ENCODE measurements at places on chromosomes 6 and 20.

DNA sequence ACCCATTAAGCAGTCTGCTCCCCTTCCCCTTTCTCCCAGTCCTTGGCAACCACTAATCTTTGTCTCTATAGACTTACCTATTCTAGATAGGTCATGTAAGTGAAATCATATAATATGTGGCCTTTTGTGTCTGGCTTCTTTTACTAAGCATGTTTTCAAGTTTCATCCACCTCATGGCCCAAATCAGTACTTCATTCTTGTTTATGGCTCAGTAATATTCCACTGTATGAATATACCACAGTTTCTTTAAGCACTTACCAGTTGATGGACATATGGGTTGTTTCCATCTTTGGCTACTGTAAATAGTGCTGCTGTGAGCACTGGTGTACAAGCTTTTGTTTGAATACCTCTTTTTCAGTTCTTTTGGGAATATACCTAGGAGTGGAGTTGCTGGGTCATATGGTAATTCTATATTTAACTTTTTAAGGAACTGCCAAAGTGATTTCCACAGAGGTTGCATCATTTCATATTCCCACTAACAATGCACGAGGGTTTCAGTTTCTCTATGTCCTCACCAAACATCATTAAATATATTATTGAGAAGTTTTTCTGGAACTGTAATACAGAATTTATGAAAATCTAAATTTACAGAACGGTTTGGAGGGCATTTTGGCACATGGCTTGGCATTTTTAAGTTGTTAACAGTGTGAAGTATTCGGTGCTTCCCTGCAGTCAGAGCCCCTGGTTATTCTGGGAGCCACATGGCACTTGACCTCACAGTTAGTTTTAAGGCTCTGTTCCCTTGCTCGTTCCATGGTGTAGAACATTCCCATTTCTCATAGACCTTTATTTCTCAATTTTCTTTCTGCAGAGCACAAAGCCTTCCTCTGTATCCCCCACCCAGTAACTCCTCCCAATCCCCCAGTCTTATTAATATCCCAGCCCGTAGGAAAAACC lies 27.0 kb upstream of the DTNBP1 start:
- no peak for DNase-seq

- peak; percentile 92 for DNase-seq
Observed at GRCh38 chr6:83065511-83066192, at the start of gene UBE3D. Gene UBE3D, minus strand, starts transcription at chr6:83065841. Its CDS starts 123 bp downstream, at chr6:83065718.

GRCh38 chr6:83430611-83431544 lies at the start of gene ME1:
Gene ME1, minus strand, starts transcription at chr6:83431051. Its CDS starts 97 bp downstream, at chr6:83430954.
- DNase-seq = peak; percentile 29

DNA sequence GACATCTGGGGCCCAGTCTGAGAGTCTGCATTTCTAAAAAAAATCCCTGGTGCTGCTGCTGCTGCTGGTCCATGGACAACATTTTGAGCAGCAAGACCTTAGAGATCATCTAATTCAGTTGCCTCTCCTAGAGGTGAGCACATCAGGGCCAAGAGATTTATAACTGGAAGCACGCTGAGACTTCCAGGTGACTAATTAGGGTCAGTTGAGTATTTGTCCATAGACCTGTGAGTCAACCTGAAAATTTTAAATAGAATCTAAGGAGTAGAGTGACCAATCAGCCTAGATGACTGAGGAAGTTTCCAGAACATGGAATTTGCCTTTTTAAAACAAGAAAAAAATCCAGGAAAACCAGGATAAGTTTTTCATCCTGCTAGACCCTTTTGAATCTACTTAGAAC lies 221.4 kb downstream of the PKHD1 start:
- DNase-seq = no peak

- DNase-seq = peak; percentile 16
Observed at GRCh38 chr6:39684790-39685488, 40.3 kb downstream of the KIF6 start.

GRCh38 chr6:35954333-35954732 lies 33.4 kb upstream of the SRPK1 start:
- DNase-seq = no peak

DNA sequence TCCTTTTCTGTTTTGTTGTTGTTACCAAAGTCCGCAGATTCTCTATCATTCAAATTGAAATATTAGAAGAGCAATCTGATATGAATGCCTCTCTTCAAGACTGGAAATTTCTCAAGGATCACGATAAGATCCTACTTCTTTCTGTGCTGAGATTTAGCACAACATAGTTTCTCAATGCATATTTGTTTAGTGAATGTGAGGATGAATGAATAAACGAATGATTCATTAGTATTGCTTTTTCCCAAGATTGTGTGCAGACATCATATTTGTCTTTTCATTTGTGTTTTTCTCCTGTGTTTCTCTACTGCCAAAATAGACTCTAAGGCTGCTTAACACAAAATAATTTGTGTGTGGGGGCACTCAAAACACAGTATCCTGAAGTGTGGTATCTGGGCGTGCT lies 862.7 kb upstream of the MAP3K7 start:
- DNase-seq = no peak

GRCh38 chr6:51322505-51322904 lies 503.8 kb downstream of the TFAP2B start:
- DNase-seq = no peak

- DNase-seq = no peak
Observed at GRCh38 chr6:57259064-57259463, 37.0 kb upstream of the RAB23 start.

- DNase-seq = no peak
Observed at GRCh38 chr6:35610830-35611229, 77.9 kb downstream of the FKBP5 start.

DNA sequence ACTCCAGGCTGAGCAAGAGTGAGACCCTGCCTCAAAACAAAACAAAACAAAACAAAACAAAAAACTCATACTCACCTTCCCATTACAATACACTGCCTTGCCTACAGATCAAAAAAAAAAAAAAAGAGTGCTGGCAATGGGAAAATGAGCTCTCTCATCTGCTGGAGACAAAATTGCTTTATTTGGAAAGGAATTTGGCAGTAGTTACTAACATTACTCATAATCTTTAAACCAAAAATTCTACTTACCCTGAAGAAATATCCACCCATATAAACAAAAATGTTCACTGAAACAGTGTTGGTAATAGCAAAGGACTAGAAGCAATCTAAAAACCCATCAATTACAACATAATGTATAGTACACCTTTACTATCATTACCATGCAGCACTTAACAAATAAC lies 120.4 kb downstream of the RNGTT start:
- no peak for DNase-seq

DNA sequence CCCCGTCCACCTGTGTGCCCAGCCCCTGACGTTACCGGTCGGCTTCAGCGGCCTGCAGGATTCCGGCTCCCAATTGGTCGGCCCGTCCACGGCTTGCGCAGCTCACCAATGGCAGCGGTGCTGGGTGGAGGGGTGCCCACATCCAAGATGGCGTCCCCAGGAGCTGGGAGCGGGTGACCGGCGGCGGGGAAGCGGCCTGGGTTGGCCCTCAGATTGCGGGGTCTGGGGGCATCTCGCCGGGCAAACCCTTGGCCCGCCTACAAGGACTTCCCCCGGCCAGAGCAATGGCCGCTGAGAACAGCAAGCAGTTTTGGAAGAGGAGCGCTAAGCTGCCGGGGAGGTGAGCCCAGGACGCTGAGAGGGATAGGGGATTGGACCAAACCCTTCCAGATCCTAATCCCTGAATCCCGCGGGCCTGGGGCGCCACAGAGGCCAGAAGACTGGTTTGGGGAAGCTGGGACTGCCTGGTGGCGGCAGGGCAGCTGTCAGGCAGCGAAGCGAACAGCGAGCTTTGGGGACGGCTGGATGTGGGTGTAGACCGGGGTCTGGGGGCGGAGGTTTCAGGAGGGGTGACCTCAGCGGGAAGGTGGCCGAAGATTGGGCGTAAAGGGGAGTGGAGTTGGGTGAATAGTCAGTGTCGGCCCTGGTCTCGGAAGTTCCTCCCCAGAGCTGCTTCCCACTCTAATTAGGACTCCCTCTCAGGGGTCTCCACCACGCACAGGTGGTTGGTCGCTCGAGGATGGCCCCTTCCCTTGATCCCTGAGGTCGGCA lies at the start of the genes TBC1D22B and TMEM217:
Gene TBC1D22B (plus strand): TSS at position 139 of the 771 bp plus-strand sequence. CDS start 146 bp downstream, at position 285.
Gene TMEM217 (minus strand): TSS at position 511 of the 771 bp plus-strand sequence. CDS start 39,114 bp downstream, outside the sequence.
- peak; percentile 85 for DNase-seq

DNA sequence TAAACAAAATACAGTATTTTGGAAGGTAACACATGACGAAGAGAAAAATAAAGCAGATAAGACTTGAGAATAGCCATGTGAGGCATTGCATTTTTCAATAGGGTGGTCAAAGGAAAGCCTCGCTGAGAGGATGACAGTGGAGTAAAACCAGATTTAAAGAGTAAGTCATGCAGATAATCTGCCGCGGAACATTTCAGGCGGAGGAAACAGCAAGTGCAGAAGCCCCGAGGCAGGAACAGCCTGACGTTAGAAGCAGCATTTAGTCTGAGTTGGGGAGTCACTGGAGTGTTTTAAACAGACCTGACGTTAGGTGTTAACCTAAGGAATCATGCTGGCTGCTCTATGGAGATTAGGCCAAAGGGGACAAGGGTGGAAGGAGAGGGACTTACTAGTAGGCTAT lies 65.0 kb upstream of the VSTM2L start:
- no peak for DNase-seq

GRCh38 chr6:27892649-27893058 lies 19.5 kb downstream of the OR2B2 start:
- no peak for DNase-seq

GRCh38 chr20:11172881-11173280 lies 499.1 kb upstream of the JAG1 start:
- DNase-seq = no peak

- no peak for DNase-seq
Observed at GRCh38 chr20:62196286-62196685, 13.5 kb downstream of the MTG2 start.

DNA sequence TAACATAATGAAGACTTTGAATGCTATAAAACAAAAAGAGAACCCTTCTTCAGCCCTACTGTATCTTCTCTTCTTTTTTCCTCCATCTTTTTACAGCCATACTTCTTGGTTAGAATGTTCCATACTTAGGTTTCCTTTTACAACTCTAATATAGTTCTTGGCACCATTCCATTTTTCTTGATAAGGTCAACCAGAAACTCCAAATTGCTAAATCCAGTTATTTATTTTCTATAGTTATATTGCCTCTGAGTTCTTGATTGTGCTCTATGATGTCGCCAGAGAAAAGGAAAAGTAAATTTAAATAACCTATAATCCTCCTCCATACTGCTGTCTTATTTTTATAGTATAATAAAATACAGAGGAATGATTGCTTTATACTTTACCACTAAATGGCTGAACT lies 26.7 kb upstream of the COL10A1 start:
- no peak for DNase-seq

DNA sequence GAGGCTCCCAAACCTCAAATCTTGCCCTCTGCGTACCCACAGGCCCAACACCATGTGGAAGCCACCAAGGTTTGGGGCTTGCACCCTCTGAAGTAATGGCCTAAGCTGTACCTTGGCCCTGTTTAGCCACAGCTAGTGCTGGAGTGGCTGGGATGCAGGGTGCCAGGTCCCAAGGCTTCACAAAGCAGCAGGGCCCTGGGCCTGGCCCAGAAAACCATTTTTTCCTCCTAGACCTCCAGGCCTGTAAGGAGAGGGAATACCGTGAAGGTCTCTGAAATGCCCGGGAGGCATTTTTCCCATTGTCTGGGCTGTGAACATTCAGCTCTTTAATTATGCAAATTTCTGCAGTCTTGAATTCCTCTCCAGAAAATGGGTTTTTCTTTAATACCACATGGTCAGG lies 223.7 kb upstream of the CCN2 start:
- DNase-seq = no peak

- DNase-seq = no peak
Observed at GRCh38 chr6:44073612-44074438, 53.4 kb downstream of the MRPL14 start.

DNA sequence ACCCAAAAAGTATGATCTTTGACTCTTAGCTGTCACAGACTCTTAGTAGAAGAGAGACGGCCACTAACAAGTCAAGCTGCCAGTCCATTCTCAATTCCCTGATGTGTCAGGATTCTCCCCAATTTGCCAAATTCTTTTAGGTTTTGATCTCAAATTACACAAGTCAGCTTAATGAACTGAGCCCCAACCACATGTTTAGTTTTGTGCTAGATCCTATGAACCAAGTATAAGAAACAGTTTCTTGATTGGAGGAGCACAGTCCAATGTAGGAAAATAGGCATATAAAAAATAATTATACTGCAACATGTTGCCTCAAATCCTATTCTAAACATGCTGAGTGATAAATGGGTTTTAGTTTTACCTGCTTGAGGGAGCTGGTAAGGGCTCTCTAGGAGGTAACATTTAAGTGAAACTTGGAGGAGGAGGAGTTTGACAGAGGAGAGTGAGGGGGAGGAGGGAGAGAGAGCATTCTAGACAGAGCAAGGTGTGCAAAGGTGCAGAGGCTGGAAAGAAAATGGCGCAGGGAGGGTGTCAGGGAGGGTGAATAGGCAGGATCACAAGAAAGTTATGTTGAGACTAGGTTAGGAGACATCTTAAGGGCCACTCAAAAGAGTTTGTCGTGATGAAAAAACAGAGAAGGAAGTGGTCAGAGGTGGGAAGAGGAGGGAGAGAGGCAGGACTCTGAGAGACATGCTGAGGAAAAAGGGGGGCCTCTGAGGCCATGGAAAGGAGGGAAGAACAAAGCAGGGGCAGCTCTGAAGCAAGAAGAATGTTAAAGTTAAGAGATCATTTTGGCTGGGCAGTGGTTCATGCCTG lies 22.8 kb upstream of the FAM83C start:
- no peak for DNase-seq

GRCh38 chr20:35599776-35600120 lies 15.9 kb upstream of the SPAG4 start:
- DNase-seq = no peak

DNA sequence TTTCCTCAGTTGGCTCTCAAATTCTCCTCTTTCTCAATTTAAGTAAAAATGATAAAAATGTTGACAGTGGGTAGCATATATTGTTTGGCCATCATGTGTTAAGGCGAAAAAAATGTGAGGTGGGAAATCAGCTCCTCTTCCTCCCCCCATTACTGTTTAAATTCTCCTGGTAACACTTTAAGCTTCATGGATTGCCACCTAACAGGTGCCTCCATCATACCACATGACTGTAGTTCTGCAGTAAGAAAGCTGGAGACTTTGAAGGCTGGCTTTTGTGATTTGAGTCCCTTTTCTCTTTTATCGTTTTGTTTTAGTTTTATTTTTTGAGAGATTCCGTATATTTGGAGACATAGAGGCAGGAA lies 1.2 kb downstream of the ZFAND3 start:
- DNase-seq = no peak

- no peak for DNase-seq
Observed at GRCh38 chr6:118586746-118587485, 38.8 kb downstream of the PLN start.

GRCh38 chr20:40497899-40498691 lies 190.9 kb downstream of the MAFB start:
- no peak for DNase-seq

GRCh38 chr6:144307880-144308279 lies 22.7 kb downstream of the UTRN start:
- DNase-seq = no peak

- DNase-seq = no peak
Observed at GRCh38 chr20:20864351-20865096, 152.1 kb upstream of the RALGAPA2 start.
